NCI-H187 (cell line): ENCODE measurements at places on chromosomes 5 and 9.

DNA sequence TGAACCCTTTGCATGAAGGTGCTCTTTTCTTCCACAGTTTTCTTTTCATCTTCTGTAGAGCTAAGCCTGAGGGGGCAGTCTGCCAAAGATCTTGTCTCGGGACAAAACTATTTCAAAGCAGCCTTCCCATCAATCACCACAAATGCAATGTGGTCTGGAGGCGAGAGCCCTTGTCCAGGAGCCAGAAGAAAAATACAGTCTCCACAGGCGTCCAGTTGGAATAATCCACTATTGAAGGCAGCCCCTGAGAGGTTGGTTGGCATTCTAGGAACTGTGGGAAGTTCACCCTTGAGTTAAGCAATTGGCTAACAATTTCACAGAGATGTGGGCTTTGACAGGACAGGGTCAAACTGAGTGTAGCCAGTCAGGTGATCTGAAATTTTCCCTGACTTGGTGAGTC lies 72.0 kb downstream of the SEMA6A start:
- no peak for DNase-seq

GRCh38 chr5:89211836-89212235 lies 328.9 kb upstream of the MEF2C start:
- no peak for DNase-seq

DNA sequence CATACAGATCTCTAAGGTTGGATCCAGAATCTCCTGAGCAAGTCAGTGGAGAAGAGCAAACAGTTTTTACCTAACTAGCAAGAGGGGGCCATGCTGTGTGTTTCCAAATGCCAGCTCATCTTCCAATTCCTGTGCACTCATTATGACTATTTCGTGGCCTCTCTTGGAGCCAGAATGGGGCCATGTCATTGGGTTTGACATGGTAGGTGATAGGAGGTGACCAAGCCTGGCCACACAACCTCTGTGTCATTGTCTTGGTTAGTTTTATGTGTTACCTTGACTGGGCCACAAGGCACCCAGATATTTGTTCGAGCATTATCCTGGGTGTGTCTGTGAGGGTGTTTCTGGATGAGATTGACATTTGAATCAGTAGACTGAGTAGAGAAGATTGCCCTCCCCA lies 206.2 kb downstream of the HSPA4 start:
- DNase-seq, result no peak

- no peak for DNase-seq
These were observed 873 bp downstream of the C9orf50 start for GRCh38 chr9:129619787-129620668.

GRCh38 chr5:89338935-89339334 lies 456.0 kb upstream of the MEF2C start:
- no peak for DNase-seq

- DNase-seq, result no peak
These were observed 16.2 kb downstream of the CLINT1 start for GRCh38 chr5:157842787-157843186.

- DNase-seq, result no peak
These were observed 15.6 kb downstream of the PITX1 start for GRCh38 chr5:135018457-135018856.

GRCh38 chr5:67591491-67591890 lies 394.9 kb upstream of the CD180 start:
- DNase-seq, result no peak

DNA sequence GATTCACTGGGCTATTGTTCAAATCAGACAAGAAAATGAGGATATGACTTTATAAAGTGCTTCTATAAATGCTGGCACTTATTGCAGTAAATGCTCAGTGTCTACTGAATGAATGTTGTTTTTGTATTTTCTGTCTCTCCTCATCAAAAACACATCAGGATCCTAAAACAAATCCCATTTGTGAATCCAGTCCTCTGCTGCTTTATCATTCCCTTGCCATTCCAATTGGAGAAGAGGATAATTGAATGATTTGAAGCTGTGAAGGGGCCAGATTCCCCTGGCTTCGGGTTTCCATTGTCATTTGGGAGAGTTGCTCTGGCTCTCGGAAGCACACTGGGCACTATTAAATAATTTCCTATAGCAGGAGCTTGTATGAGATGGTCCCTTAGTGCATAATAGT lies 666.8 kb downstream of the ACTL7B start:
- no peak for DNase-seq

GRCh38 chr9:114163517-114163951 lies 8.2 kb downstream of the COL27A1 start:
- DNase-seq, result no peak

DNA sequence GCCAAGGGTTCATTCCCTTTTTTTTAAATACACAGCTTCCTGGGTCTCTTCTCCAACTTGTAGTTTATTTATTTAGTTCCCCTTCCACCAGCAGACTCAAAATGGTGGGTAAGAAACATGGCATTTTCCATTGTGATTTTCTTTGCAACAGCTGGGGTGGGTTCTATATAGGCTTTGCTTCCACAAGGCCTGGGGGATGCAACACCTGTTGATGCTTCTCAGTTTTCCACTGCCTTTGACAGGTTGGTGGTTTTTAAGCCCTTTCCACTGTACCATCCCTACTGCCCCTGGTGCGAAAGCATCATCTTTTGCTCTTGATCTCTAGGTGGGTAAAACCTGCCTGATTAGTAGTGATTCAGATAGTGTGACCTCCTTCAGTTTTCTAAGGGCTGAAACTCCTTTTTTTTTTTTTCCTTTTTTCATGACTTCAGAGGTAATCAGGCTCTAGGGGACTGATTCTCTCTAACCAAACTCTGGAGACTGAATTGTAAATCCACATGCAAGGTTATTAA lies 8.5 kb downstream of the KDM3B start:
- DNase-seq, result no peak

- no peak for DNase-seq
These were observed 42.2 kb downstream of the PTTG1 start for GRCh38 chr5:160463740-160464465.
